Right ventricle myocardium superior (tissue), 1 donor: ENCODE measurements at places on chromosomes 3 and 15.
A peak's percentile ranks its signal among the peaks of the same experiment; 100 is the strongest.

DNA sequence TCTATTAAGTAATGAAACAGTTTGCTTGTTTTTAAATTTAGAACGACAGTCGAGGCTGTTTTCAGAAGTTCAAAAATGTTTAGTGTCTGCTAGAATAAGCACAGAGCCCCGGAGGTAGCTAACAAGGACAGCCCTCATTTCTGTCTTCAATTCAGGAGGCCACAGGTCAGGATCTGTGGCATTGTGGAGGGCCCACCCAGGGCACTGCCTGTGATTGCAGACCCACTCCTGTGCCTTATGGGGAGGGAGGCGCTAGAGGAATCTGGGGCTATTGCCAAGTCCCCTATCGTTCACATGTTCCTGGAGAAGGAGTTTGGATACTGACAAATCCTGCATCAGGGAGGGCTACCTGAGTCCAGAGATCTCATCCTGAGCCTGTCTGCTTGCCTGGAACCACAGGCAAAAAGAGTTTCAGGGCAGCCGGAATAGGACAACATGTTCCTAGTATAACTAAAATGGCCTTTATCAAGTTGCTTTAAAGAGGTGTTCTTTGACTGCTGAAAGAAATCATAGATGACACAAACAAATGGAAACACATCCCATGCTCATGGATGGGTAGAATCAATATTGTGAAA is 141.5 kb upstream of the ROPN1 start:
- DNase-seq, result no peak

GRCh38 chr3:133662278-133662651 is 524 bp upstream of the TOPBP1 start:
- DNase-seq, result no peak

DNA sequence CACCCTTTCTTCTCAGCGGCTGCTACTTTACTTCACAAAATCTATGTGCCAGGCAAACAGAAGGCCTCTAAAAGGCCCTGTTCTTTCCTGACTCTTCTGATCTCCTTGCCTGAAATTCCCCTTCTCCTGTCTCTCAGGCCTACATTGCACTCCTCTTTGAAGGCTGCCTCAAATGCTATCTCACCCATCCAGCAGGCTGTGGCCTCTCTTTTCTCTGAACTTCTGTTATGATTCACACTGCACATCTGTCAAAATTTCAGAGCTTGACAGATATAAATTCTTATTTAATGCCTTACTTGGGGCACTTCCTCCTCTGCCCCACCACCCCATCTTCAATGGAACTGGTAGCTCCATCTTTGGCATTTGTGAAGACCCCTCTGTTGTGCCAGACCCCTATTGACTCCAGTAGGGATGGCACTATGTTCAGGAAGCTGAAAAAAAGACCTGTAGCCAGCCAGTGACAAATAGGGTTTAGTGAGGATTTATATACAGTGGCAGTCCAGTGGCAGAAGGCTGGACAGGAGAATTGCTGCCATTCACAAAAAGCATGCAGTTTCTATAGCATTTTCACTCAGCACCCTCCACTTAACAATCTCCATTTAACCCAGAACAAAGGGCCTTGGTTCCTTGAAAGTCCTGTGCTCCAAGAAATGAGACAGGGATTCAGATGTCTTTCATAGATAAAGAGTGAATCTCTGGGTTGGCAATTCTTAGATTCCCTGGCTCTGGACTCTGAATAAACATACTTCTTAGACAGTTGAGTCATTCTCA is 415.8 kb upstream of the GRM7 start:
- no peak for DNase-seq

DNA sequence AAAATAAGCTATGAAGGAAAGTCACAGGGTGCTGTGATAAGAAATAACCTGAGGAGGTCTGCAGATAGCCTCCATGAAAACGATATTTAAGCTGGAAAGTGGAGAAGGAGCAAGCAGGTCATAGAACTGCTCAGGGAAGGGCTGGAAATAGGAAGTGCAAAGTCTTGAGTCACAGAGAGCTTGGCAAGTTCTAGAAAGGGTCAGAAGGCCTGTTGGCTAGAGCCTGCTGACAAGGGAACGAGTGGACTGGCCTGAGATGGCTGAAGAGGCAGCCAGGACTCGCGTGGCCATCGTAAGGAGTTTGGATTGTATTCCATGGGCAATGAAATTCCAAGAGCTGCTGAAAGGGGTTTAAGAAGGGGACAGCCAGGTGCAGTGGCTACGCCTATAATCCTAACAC is 64.7 kb upstream of the IL12A start:
- DNase-seq, result no peak

- no peak for DNase-seq
Observed at GRCh38 chr3:187098923-187099512, 40.3 kb downstream of the RPL39L start.

GRCh38 chr15:90633360-90633759 is 83.8 kb upstream of the BLM start:
- DNase-seq, result no peak

DNA sequence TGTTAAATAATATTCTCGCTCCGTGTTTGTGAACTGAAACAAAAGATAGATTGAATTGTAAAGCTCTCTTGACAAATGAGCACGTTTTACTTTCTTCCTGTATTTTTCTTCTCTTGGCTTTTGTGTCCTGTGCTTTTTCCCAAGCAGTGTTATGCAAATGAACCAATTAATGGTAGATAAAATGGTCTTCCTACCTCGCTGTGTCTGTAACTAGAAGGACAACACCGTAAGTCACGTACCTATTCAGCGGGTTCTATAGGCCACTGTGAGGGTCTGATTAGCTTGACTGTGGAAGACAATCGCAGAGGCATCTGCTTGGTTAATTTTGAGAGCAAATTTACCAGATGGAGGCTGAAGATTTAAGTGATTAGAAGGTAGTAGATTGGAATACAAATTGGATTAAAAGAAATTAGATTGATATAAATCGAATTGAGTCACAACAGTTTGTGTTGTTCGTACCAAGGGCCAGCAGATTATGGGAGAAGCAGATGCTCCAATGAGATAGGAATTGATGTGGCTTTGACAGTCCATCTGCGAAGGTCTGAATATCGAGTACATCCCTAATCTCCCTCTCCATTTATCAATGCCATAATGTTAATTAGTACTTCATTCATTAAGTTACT is 40.2 kb downstream of the ROBO2 start:
- no peak for DNase-seq

- peak; percentile 33 for DNase-seq
Observed at GRCh38 chr15:101051291-101052030, 132.3 kb downstream of the LRRK1 start.

GRCh38 chr3:158747417-158747816 is 15.2 kb upstream of the RARRES1 start:
- DNase-seq, result no peak

- no peak for DNase-seq
Observed at GRCh38 chr3:150090006-150090405, 119.3 kb upstream of the PFN2 start.

DNA sequence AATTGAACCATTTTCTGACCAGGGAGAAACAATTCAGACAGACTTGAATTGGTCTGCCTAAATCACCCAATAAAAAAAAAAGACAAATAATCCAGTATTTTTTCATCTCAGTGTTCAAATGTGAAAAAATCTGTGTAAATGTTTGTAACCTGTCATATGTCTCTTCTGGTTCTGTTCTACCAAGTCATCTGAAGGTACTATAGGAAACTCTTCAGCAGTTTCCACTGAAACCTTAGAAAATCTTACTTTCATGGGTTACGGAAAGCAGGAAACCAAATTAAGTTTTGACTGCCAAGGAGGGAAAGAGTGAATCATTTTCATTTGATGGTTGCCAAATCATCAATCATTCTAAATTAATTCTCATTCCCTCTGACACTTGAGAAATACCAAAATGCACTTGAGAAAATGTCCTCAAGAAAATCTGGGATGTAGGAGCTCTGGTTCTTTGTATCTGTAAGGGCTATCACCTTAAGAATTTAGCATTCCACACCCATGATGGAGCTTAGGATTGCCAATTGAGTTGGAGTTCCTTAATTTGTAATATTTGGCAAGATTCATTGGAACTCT is 278.2 kb upstream of the KCNH8 start:
- no peak for DNase-seq

GRCh38 chr3:102034639-102035451 is 185.5 kb downstream of the NFKBIZ start:
- DNase-seq, result no peak

GRCh38 chr15:83889995-83890394 is 236.1 kb downstream of the ADAMTSL3 start:
- no peak for DNase-seq

DNA sequence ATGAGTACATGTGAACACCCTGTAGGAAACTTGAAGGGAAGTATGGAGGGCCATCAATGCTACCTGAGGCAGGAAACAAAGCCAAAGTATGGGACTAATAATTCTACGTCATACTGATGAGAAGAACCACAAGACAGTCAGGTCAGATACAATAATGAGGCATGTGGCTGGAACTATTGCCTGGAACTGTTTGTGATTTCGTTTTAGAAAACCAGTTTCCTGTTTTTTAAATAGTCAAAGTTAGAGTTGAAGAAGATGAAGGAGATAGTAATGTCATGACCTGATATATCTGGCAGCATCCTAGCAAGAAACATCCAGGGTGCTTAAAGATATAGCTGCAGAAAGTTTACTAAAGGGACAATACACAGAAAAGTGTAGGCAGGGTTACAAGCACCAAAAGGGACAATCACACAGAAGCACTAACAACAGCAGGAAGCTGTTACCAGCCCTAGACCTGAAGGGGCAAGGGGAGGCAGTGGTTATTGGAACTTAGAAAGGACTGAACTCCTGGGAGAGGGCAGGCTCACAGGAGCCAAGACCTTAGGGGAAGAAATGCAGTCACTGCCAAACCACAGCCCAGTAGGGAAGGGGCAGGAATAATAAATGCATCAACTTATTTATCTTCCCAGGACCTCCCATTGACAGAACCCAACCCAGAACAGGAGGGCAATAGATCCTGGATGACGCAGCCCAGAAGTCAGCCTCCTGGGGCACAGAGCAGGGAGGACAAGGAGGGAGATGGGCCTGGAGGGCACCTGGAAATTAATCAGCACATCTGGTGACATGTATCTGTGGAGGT is 302.1 kb upstream of the STT3B start:
- DNase-seq, result no peak
